ENCODE measurements at places on chromosomes 12 and 14. TPM values are rescaled to one million over a fixed set of nuclear protein-coding genes. Genes with fewer than 3 reads are reported as not detected.

RARG gene
- 0.54 TPM for polyA plus RNA-seq

TAS2R30 gene
- not detected for polyA plus RNA-seq

CRY1 gene
- 17.4 TPM for polyA plus RNA-seq

DNA sequence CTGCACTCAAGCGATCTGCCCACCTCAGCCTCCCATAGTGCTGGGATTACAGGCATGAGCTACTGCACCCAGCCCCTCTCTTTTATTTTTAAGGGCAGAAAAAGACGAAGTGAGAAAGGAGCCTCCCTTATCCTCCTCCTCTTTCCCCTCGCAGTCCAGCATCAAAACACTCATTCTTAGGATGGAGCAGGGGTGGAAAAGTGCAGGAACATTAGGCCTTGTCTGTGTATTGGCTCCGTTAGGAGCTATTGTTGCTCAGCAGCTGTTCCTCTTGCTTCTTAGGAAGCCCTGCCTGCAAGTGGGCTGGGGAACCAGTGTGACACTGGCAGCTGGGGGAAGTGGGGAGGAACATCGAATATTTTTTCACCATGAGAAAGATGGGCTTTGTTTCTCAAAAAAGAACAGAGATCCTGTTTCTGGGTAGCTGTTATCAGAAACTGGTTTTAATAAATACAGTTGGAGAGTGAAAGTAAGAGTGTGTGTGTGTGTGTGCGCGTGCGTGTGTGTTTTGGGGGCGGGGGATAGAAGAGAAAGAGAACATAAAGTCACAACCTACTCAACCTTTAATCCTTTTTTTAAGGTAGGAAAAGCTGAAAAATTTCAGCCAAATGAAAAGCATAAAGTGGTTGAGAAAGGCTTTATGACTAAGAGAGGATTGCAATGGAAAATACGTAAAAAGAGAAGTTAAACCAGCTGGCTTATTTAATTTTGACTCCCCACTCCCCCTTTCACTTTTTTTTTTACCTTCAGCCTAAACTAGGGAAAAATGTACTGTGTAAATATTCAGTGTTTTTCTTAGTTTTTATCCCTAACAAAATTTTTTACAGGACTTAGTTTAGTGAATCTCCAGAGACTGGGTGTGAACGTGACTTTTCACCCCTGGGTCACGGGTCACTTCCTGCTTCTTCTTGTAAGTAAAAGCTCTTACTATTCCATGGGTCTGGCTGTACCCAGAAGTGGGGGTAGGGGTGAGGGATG is 197.2 kb upstream of the PLEKHG7 start:
- peak; percentile 87 for DNase-seq

- DNase-seq: no peak
These were observed 49.6 kb upstream of the GSC start for GRCh38 chr14:94819531-94819930.

- DNase-seq: no peak
These were observed 10.6 kb downstream of the CMAS start for GRCh38 chr12:22056607-22057006.

NUBPL gene
- 1.1 TPM for polyA plus RNA-seq

DNA sequence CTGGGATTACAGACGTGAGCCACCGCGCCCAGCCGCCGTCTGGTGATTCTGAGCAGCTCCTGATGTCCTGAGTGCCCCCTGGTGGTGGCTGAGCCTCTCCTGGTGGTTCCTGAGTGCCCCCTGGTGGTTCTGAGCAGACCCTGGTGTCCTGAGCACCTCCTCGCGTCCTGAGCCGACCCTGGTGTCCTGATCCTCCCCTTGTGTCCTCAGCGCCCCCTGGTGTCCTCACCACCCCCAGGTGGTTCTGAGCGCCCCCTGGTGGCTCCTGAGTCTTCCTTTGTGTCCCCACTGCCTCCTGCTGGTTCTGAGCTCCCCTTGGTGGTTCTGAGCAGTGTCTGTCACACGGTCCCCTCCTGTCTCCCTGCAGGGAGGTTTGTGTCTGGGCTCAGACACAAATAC is 1304.9 kb downstream of the TMEM121 start:
- DNase-seq: no peak

DNA sequence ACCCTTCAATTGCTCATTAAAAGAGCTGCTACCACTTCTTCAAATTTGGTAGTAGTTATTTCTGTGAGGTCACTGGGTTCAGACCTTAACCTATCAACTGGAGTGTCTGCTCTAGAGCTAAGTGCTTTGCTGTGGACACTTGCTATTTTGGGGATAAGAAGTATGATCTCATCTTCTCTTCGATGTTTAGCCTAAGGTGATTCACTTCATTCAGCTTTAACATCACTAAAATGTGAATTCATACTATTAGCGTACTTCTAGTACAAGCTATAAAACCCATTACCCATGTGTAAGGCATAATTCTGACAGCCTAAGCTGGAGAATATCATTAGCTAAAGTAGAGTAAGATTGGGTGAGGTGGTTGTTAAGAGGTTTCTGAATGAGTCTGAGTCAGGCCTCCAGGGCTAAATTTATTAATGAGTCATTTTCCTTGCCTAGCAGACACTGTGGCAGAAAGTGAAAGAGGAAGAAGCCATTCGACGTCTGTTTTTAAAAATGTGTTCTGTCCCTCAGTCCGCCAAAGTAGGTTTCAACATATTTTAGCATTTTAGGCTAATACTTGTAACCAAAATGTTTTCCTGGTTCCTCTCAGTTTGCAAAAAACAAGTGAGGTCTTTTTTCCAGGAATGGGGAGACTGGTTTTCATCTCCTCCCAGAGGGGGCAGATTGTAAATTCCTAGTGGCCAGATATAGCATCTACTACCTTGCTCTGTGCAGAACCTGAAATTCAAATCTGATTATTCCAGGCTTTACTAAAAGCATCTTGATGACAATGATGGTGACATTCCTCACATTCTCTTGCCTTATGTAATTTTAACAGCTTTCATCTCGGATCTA is 103.6 kb downstream of the SSPN start:
- DNase-seq: peak; percentile 72

GRCh38 chr12:2083008-2083407 is 30.2 kb downstream of the CACNA1C start:
- no peak for DNase-seq

- no peak for DNase-seq
These were observed 16.9 kb upstream of the SMCO2 start for GRCh38 chr12:27429606-27430005.

- DNase-seq: no peak
These were observed 25.2 kb downstream of the LTBP2 start for GRCh38 chr14:74586681-74587362.

DICER1 gene
- 7.7 TPM for polyA plus RNA-seq

DNA sequence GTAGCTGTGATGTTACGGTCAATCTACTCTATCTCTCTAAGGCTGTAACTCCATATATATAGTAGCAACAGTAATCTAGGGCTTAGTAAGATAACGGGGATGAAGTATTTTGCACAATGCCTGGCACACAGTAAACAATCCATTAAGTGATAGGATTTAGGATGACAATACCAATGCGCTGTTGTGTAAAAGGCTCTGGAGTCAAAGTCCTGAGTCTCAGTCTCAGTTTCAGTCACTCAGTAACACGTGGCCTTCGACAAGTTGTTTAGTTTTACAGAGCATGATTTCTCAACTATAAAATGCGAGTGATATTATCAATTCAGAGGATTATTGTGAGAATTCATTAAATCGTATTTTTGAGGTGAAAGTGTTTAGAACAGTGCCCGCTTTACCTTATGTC is 162.4 kb downstream of the GARIN6 start:
- peak; percentile 79 for DNase-seq

DNA sequence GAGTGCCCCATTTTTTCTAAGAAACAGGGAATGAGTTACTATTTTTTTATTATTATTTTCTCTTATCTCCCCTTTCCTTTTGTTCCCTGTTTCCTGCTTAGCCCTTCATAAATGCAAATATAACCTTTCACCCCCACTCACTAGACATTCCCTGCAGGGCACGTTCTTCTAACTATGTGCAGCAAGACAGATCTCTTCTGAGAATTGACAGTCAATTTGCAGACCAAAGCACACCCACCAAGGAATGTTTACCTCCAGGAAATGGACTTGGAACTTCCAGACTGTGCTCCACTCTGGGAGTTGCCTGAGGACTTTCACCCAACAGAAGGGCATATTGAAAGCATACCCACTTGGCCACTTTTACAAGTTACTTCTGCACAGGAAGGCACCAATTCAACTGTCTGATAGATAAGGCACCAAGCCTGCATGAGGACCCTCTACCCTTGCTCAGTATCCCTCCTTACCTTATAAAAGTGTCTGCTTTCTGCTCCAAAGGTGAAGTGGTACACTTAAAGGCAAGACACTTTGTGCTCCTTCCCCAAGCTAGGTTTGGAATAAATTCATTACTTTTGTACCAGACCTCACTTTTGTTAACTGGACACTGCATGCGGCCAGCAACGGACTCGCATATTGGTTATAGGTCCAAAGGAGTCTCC is 6.5 kb downstream of the TAS2R19 start:
- DNase-seq: peak; percentile 94

GRCh38 chr14:59630288-59630963 is 53.8 kb upstream of the CCDC175 start:
- no peak for DNase-seq

RNF212B gene
- not detected for polyA plus RNA-seq

SLC38A4 gene
- not detected for polyA plus RNA-seq

GRCh38 chr12:18045446-18045992 is 44.5 kb downstream of the RERGL start:
- no peak for DNase-seq

GRCh38 chr12:117119592-117120198 is 20.5 kb upstream of the TESC start:
- DNase-seq: peak; percentile 48

GRCh38 chr12:3752741-3753486 is at the start of gene CRACR2A:
TSS of gene CRACR2A (minus strand) at chr12:3753109. CDS start at chr12:3696999, 56,110 bp downstream.
- peak; percentile 55 for DNase-seq

GRCh38 chr12:87317302-87317701 is 711.9 kb downstream of the C12orf50 start:
- DNase-seq: no peak

HOXC5 gene
- not detected for polyA plus RNA-seq

GRCh38 chr14:69991422-69991821 is 112.2 kb downstream of the SMOC1 start:
- peak; percentile 33 for DNase-seq

DNA sequence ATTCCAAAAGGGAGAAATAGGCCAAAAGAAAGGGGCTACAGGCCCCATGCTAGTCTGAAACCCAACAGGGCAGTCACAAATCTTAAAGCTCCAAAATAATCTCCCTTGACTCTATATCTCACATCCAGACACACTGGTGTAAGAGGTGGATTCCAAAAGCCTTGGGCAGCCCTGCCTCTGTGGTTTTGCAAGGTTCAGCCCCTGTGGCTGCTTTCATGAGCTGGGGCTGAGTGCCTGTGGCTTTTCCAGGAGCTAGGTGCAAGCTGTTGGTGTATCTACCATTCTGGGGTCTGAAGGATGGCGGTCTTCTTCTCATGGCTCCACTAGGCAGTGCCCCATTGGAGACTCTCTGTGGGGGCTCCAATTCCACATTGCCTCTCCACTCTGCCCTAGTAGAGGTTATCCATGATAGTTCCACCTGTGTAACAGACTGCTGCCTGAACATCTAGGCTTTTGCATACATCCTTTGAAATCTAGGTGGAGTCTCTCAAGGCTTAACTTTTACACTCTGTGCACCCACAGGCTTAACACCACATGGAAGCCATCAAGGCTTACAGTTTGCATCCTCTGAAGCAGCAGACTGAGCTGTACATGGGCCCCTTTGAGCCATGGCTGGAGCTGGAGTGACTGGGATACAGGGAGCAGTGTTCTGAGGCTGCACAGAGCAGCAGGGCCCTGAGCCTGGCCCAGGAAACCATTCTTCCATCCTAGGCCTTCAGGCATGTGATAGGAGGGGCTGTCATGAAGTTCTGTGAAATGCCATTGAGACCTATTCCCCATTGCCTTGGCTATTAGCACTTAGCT is 66.5 kb upstream of the ABCD2 start:
- DNase-seq: no peak

NRIP2 gene
- polyA plus RNA-seq: 3.1 TPM

FAIM2 gene
- polyA plus RNA-seq: 13.5 TPM

GRCh38 chr14:76647697-76648298 is 113.5 kb upstream of the VASH1 start:
- DNase-seq: peak; percentile 53

DNA sequence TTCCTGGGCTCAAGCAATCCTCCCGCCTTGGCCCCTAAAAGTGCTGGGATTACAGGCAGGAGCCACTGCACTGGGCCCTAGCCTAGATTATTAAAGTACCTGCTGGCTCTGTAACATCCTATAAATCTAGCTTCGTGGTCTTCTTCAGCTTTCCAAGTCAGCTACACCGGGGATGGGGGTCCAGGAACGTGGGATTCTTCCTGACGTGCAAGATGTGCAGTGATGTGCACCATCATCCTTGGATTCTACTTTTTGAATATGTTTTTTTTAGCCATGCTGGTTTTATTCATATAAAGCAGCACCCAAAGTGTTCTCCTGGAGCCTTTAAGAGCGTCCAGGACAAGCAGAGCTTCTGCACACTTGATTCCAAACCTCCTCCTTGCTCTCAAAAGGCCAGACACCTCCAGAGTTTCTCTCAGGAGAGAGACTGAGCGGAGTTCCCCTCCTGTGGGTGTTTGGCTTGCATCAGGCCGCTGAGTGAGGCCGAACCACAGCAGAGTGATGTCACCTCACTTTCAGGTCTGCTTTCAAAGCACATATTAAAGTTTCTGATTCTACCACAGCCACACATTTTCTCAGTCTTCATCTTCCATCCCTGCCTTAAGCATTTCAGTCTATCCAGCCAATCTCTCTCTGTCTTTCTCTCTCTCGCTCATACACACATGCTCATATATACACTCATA is 33.4 kb downstream of the VCPKMT start:
- no peak for DNase-seq

- no peak for DNase-seq
These were observed 10.6 kb downstream of the EIF2B2 start for GRCh38 chr14:75013290-75013689.

GRCh38 chr14:81555051-81555450 is 21.4 kb upstream of the SEL1L start:
- DNase-seq: no peak

- DNase-seq: no peak
These were observed 21.3 kb upstream of the HSP90B1 start for GRCh38 chr12:103908877-103909276.

DNA sequence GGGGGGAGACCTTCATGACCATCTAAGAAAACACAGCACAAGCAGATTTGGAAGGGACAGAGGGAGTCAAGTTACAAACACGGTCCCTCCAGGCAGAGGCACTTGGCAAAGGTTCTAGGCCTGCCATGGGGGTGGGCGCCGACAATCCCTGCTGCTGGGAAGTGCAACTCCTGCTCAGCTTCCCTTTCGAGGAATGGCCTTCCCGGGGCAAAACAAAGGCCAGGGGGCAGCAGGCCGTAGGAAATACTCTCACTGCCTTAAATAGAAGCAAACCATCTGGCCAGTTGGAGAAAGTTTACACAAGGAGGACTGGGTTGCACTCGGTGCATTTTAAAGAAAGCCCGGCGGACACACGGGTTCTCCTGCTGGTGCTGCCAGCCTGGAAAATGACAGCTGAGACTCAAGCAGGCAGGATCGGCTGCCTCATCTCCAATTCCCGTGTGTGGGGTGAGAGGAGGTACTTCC is 65.8 kb downstream of the ITPK1 start:
- no peak for DNase-seq

- no peak for DNase-seq
These were observed 506.8 kb downstream of the LRFN5 start for GRCh38 chr14:42113358-42114069.

RFLNA gene
- polyA plus RNA-seq: 36.7 TPM

TEX52 gene
- polyA plus RNA-seq: not detected

ART4 gene
- polyA plus RNA-seq: not detected

- DNase-seq: no peak
These were observed 25.1 kb downstream of the GPR65 start for GRCh38 chr14:88030079-88030478.
